Stomach (tissue), 19 donors: ENCODE measurements at places on chromosomes 6 and 20.

- no peak for DNase-seq
Observed at GRCh38 chr6:83589076-83589475, 76.7 kb downstream of the PRSS35 start.

GRCh38 chr6:69699655-69700054 is 97.2 kb downstream of the LMBRD1 start:
- DNase-seq, result no peak

- DNase-seq, result no peak
Observed at GRCh38 chr6:139549561-139550070, 175.2 kb upstream of the CITED2 start.

DNA sequence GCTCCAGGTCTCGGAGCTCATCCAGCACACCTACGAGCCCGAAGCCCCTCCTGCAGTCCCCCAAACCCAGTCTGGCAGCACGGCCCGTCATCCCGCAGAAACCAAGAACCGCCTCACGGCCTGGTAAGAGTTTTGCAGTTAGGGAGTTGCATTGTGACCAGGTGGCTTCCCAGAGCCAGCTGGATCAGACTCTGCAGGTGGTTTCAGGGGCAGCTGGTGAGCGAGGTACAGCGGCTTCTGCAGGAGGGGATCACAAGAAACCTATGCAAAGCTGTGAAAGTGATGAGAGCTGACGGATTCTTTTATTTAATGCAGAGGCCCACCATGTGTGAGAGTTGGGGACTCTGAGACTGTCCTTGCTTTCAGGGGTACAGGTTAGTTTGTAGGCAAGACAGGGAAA is 45.9 kb upstream of the SCGN start:
- no peak for DNase-seq

DNA sequence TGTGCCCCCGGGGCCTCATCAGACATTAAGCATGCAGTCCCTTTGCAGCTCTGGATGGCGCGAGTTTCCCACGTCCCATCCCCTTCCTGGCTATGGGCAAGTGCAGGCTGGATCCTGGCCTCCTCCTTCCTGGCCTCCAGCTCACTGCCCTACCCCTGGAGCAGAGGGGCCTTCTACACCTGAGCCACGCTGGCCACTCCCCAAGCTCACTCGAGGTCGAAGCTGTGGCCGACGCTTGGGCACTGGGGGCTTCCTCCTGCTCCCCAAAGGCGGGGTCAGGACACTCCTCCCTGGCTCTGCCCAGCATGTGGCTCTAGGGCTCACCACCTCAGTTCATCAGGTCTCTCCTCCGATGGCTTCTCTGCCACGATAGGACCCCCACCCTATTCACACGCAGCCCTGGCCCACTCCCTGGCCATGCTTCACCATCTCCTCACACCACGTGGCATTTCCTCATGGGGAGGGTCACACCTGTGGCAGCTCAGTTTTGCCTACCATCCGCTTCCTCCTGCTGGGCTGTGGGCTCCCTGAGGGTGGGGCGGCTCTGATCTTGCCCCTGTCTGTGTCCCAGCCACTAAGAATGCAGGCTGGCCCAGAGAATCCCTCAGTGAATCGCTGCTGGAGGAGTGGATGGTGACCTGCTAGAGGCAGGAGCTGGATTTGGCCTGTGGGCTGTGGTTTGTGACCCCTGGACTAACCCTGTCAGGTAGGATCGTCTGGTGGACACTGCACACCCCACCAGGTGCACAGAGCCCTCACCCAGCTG is 280.7 kb downstream of the TAF4 start:
- DNase-seq, result no peak

GRCh38 chr20:43794326-43794725 is 67.5 kb upstream of the GTSF1L start:
- DNase-seq, result no peak

DNA sequence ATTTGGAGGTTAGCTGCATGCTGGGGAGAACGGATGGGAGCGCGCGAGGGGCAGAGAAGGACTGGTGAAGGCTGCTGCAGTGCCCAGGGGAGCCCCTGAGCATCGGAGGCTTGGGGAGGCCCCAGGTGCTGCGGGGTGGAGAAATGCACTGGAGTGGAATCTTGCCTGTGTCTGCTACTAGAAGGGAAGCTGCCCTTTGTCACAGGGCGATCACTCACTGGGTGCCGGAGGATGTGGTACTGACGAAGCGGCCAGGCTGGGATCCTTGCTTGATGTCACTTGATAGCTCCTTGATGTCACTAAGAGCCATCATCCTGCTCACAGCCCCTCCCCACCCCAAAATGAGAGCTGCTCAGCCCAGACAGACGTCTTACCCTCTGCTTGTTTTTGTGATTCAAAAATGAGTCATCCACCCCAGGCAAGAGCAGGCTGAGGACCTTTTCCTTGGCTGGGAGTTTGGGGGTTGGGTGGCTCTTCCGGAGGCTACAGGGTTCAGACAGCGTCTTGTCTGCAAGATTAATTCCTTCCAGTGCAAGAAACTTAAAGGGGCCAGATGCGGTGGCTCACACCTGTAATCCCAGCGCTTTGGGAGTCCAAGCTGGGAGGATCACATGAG is 62.6 kb upstream of the PMEPA1 start:
- DNase-seq, result no peak

- peak; percentile 75 for DNase-seq
Observed at GRCh38 chr20:51542571-51543421, at the start of gene NFATC2. TSS of gene NFATC2 (minus strand) at chr20:51542719. CDS start at chr20:51542499, 220 bp downstream.

DNA sequence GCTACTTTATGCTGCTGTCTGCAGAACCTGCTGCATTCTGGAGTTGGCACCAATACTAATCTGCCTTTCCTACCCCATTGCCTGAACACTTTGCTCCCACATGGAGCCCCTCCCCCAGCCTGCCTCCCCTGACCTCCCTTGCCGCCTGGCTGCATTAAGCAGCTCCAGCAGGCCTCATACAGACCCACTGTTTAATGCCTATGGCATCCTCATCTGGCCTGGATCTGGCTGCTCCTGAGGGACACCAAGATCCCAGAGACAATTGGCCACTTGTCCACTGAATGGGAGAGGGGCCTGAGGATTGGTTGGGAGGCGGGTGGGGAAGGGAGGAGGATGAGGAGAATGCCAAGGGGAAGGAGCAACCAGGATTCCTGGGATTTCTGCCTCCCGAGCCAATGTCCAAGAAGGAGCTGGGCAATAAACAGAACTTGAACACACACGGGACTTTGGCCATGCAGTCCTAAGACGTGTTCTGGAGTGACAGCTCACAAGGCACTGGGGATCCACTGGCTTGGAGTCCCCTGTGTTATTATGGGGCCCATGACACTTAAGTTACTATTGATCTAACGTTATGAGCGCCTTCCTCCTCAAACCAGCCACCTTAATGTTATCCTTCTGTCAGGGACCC is 10.4 kb upstream of the KCNK5 start:
- DNase-seq, result peak; percentile 41

DNA sequence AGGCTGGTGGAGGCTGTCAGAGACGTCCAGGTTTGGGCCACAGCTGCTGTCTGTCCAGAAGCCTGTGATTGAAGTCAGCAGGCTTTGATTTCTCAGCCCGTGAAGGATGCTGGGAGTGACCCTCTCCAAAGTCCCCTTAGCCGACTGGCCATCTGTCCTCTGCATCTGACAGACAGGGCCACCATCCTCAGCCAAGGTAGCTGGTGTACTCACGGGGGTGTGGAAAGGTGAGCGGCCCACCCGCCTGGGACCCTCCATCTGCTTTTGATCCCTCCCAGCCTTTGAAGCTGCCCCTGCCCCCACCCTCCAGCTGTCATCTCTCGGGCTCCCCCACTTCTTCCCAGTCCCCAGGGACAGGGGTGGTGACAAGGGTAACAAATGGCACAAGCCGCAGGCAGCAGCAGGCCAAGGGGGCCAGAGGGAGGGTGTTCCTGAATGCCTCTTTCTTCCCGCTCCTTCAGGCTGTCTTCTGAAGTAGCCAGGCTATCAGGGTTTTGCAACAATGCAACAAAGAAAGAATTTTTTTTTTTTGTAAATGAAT is 84.4 kb downstream of the EYA2 start:
- no peak for DNase-seq

DNA sequence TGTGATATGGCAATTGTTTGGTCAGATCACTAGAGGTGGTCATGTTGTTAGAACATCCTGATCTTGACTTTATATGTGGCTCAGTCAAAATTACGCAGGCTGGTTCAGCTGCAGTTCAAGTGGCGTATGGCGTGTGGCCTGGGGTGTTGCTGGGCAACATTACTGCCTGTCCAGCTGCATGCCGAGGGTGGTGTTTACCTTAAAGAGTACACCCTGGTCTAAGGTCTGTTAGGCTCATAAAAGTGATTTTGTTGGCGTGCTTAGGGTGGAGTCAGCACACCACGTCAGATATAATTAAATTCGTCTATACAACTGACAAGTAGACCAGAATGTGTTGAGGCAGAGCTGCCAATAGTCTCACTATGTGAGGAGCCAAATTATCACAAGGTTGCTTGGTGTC is 55.6 kb upstream of the NEDD9 start:
- peak; percentile 91 for DNase-seq

- DNase-seq, result no peak
Observed at GRCh38 chr6:81800666-81801065, 48.2 kb upstream of the TENT5A start.
